ENCODE measurements at places on chromosomes 16 and 17.
A peak's percentile ranks its signal among the peaks of the same experiment; 100 is the strongest.

GRCh38 chr16:4968879-4969483, 10.9 kb downstream of the SEC14L5 start:
- DNase-seq, result no peak

DNA sequence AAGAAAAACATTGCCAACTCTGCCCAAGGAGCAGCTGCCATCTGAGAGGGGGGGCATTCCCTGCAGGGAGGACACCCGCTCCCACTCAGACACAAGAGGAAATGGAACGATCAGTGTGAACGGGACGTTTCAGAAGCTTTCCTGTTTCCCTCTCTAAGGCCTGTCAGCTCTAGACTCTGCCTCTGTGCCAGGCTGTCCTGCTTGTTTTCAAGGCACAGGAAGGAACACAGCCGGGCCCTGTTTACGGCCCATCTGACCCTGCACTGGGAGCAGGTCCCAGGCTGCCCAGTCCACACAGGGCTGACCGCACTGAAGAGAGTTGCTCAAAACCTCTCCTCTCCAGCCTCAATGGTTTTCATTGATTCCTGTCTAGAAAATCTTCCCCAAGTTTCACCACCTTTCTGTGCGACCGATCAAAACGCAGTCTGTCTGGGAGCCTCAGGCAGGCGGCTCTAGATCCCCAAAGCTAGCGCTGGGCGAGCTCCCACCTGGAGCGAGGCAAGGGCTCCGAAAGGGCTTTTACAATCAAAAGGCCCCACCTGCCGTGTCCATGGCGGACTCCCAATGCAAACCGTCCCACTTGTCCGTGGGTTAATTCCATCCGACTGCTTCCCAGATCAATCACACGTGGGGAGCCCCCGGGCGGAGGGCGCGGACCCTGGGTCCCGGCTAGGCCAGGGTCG, 1.5 kb downstream of the PIEZO1 start:
- peak; percentile 50 for DNase-seq

DNA sequence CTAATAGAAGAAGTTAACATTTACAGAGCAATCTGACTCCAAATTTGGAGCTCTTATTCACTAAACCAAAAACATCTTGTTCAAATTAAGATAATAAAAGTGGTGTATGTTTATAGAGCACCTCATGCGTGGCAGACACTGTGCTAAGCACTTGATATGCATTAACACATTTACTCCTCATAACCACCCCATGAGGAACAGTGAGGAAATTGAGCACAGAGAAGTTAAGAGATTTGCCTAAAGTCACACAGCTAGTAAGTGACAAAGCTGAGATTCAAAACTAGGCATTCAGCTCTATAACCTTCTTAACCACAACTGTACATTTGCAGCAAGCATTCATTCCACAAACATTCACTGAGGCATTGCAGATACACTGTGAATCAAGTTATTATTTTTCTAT, 94.0 kb downstream of the VAT1L start:
- no peak for DNase-seq

GRCh38 chr17:62745806-62746205, 62.3 kb downstream of the MARCHF10 start:
- DNase-seq, result no peak

GRCh38 chr16:61900482-61900881, 135.8 kb downstream of the CDH8 start:
- no peak for DNase-seq

GRCh38 chr17:50911890-50912289, 45.7 kb upstream of the TOB1 start:
- DNase-seq, result no peak

DNA sequence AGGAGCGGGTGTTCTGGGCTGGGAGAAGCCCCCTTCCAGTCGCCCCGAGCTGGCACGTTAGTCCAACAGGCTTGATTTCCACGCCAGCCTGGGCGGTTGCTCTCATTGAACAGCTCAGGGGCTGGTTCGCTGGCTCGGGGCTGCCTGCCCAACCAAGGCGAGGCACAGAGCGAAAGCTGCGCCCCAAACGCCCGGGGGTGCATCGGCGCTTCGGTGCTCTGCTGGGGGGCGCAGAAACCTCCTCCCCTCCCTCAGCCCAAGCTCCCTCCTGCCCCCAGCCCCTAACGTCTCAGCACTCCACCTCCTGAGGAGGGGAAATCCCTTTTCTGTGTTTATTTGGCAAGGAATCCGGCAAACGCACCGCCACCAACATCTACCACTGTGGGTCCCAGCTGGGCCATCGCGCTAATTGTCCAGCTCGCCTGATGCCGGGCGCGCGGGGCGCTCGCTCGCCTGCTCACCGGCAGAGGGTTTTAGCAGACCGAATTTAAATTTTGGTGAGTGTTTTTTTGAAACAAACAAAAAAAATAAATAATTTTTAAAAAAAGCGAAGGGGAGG, 29.5 kb upstream of the RBFOX1 start:
- DNase-seq, result no peak

DNA sequence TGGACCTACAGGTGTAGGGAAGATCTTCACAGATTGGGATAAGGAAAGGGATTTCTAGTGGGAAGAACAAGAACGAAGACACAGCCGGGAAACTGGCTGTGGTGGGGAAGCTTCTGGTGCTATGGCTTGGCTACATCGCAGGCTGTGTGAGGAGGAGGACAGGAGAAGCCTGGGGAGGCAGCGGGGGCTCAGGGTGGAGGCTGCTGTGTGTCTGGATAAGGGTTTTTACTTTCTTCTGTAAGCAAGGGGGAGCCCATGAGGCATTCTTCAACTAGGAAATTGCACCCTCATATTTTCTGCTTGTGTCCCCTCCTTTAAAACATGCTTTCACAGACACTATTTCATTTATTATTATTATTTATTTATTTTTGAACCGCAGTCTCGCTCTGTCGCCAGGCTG, 2.9 kb upstream of the RHBDF2 start:
- DNase-seq, result no peak

DNA sequence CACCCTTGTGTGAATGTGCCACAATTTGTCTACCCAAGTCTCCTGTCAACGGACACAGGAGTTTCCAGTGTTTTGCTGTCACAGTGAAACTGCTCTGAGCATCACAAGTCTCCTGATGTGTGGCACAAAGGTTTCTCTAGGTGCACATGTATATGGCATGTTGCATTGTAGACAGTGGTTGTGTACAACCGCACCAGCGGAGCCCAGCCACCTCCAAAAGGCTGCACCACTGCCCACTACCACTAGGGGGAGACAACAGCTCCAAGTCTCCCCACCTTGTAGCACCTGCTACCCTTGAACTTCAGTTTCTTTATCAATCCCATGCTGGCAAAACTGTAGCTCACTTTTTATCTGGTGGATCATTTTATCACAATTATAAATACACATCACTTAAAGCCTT, 95.5 kb upstream of the ZNF469 start:
- DNase-seq, result peak; percentile 27

DNA sequence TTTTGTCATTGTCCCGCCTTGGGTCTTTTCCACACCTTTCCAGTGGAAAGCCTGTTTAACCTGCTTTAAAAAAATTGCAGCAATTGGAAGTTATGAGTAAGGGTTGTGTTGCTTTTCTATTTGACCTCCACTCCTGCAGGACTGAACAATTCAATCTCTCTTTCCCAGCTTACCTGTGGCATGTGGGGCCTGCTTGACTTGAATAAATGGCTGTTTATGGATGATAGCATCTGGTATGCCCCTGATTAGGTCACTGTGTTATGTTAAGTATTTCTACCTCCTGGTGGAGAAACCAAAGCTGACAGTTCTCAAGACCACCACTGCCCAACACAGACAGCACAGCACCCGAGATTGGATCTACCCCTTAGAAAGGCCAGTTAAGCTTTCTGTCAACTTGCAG, 64.8 kb upstream of the NOG start:
- no peak for DNase-seq

DNA sequence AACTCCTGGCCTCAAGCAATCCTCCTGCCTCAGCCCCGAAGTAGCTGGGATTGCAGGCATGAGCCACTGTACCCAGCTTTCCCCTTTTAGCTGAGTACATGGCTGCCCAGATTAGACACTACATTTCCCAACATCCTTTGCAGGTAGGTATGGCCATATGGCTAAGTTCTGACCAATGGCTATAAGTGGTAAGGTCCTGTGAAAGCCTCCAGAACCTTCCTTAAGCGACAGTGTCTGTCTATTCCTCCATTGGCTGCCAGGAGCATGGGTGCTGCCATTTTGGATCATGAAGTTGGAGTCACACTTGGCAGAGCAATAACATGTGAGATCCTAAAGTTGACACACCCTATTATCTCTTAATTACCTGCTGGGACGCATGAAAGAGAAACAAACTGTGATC, 24.4 kb upstream of the CRHR1 start:
- no peak for DNase-seq

DNA sequence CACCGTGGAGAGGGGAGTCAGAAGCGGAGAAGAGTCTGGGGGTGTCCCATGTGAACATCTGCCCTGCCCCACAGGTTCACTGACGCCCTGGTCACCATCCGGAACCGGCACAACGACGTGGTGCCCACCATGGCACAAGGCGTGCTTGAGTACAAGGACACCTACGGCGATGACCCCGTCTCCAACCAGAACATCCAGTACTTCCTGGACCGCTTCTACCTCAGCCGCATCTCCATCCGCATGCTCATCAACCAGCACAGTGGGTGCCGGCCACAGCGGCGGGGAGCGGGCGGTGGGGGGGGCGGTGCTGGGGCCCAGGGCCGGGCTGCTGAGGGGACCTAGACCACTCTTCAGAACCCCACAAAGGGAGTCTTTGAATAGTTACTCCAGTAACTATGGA, 10.7 kb downstream of the PDK2 start:
- no peak for DNase-seq

DNA sequence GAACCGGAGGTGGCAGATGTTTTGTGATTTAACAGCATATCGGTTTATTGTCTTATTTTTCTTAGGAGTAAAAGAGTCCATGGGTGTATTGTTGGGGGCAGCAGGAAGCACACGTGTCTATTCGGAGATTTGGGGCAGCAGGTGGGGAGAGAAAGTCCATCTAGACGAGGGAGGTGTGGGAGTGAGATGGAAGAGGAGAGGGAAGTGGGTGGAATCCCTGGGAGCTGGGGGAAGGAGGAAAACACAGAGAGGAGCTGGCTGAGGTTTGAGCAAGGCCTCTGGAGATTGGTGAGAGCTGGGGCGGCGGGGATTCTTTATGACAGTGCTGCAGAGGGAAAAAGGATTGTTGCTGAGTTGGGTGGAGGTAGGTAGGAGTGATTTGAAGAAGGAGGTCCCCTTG, 72.1 kb downstream of the PRKCB start:
- DNase-seq, result no peak

- DNase-seq, result no peak
These were observed 44.1 kb downstream of the COG7 start for GRCh38 chr16:23408823-23409298.

GRCh38 chr16:680967-681745, 946 bp downstream of the STUB1 start:
- peak; percentile 39 for DNase-seq

DNA sequence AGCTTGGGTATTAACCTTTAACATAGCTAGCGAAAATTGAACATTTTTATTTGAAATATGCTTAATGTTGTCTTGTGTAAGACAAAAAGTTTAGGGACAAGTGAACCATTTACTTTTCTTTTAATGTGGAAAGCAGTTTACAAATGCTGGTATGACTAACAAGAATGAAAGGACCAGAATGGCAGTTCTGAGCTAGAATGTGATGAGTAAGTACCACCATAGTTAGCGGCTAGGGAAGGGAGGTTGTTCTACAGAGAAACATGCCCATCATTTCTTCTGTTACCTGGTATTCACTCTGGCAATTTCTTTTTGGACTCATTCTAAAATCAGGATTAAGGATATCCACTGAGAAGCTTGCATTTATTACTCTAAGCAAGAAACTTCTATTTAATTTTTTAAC, 121.1 kb downstream of the WWOX start:
- DNase-seq, result no peak

DNA sequence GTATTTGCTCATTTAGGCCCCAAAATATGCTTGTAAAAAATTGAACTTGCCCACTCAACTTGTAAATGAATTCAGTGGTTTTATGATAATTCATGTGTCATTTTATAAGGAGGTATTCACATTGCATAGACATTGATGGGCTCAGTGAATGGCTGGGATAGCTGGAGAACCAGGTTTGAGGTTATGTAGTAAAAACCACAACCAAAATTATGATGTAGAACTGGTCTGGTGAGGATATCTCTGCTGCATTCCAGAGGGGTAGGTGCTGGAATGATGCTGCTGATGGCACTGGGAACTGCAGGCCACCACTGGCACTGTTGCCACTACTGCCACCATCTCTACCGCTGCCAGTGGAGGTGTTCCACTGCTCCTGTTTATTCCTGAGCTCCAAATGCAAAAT, 21.5 kb upstream of the RABEP1 start:
- no peak for DNase-seq
